ENCODE measurements at places on chromosomes 7 and 10.

GRCh38 chr10:59873896-59874295, 32.5 kb downstream of the CCDC6 start:
- no peak for DNase-seq

DNA sequence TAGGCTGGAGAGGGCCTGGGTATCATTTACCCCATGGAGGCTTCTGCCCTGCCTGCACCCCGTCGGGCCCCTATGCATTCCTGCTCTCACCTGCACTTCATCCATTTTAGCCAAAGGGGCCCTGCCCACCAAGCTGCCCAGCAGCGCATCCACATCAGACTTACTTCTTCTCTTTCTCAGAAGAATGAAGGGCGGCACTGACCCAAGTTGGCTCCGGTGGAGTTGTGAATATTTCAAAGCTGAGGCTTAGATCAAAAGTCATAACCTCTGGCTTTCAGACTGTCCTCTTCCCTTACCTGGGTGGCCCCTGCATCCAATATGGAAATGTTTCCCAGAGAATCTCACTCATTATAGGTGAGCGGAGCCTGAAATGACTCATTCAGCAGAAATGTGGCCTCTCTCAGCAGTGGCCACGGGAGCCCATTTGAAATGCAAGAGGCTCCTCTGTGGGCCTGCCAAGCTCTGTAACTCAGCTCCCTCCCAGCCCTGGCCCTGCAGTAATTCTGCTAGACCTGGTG, 117.6 kb upstream of the TCF7L2 start:
- DNase-seq = no peak

- DNase-seq = no peak
Measured at GRCh38 chr7:100053215-100053614, 3.6 kb downstream of the ZSCAN21 start.

GRCh38 chr7:156764016-156764669, 123.6 kb downstream of the RNF32 start:
- no peak for DNase-seq

DNA sequence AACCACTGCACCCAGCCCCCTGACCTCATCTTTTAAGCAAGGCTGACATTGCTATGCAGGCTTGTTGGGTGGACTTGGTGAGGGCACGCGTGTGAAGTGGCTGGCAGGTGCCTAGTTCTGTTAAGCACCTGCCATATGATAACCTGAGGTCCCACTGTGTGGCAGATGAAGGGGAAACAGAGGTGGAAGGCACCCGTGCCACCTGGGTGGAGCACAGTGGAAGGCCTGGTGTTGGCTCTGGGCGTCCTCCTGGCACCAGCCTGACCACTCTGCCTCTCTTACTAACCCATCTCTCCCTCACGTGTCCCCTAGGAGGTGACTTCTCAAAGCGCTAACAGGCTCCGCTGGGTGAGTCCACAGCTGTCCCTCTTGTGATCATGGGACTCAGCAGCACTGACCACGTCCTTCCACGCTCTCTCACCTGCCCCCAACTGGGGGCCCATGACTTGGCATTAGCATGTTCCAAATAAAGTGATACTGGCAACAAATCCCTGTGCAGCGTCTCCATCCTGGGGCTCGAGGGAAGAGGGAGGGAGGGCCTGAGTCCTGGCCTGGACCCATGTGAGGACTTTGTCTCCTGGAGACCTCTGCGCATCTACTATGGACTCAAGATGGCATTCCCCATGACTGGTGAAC, 4.6 kb upstream of the ZNF862 start:
- no peak for DNase-seq

GRCh38 chr10:13347043-13347499, 1.0 kb downstream of the SEPHS1 start:
- no peak for DNase-seq

GRCh38 chr10:97949462-97949861, 81.0 kb downstream of the CRTAC1 start:
- DNase-seq = no peak
